ENCODE measurements at places on chromosomes 2 and 18. TPM values are rescaled to one million over a fixed set of nuclear protein-coding genes. Genes with fewer than 3 reads are reported as not detected.

The HOXD11 gene
- not detected for total RNA-seq

The LRP2 gene
- total RNA-seq = not detected

The VAMP5 gene
- total RNA-seq = 1.9 TPM

The MAL gene
- total RNA-seq = 6.1 TPM

The ZBTB14 gene
- 6.3 TPM for total RNA-seq

The CDC42EP3 gene
- 24.6 TPM for total RNA-seq

The CABLES1 gene
- 1.1 TPM for total RNA-seq

The PREPL gene
- 24.4 TPM for total RNA-seq

The CNRIP1 gene
- 0.33 TPM for total RNA-seq

The NXPH2 gene
- total RNA-seq = not detected

The IL1RN gene
- 163 TPM for total RNA-seq

The KCNIP3 gene
- total RNA-seq = 0.99 TPM

The CYP26B1 gene
- 3.7 TPM for total RNA-seq

The UGT1A5 gene
- 3.2 TPM for total RNA-seq

The EPAS1 gene
- total RNA-seq = 155 TPM

The RESP18 gene
- not detected for total RNA-seq

The CAPN14 gene
- 4.0 TPM for total RNA-seq

The PAX3 gene
- not detected for total RNA-seq

The SNED1 gene
- total RNA-seq = 0.05 TPM

The UCN gene
- total RNA-seq = 1.7 TPM

The TSPYL6 gene
- not detected for total RNA-seq

The HDLBP gene
- total RNA-seq = 418 TPM

The RALB gene
- 46.2 TPM for total RNA-seq

The DSG1 gene
- 48.9 TPM for total RNA-seq

The PROC gene
- 1.3 TPM for total RNA-seq

The KLHL30 gene
- not detected for total RNA-seq

The PSMA8 gene
- total RNA-seq = not detected

The ZNF385B gene
- total RNA-seq = not detected

The RGPD4 gene
- not detected for total RNA-seq

The INHBB gene
- not detected for total RNA-seq

The ASXL3 gene
- under 0.01 TPM for total RNA-seq

The MC5R gene
- total RNA-seq = not detected

The POTEF gene
- total RNA-seq = not detected

The SERPINB7 gene
- 59.1 TPM for total RNA-seq

The POTEI gene
- not detected for total RNA-seq

The IL36A gene
- not detected for total RNA-seq

The SP5 gene
- not detected for total RNA-seq

The TNFRSF11A gene
- 3.5 TPM for total RNA-seq

The APCDD1 gene
- 0.35 TPM for total RNA-seq

The GNAL gene
- 4.5 TPM for total RNA-seq

The ACMSD gene
- total RNA-seq = 0.46 TPM

The C1QL2 gene
- total RNA-seq = not detected

The DNAH6 gene
- 0.05 TPM for total RNA-seq

The PASK gene
- 6.5 TPM for total RNA-seq

The FAM228A gene
- not detected for total RNA-seq

The SATB2 gene
- 0.28 TPM for total RNA-seq

The DYNAP gene
- not detected for total RNA-seq

The ELP2 gene
- 40.9 TPM for total RNA-seq

The REG1B gene
- total RNA-seq = not detected

The RIT2 gene
- not detected for total RNA-seq

The MC4R gene
- total RNA-seq = not detected

The GREB1L gene
- total RNA-seq = 1.5 TPM

Data from airway epithelial cell (primary cell).